SJCRH30 (cell line): ENCODE measurements at places on chromosomes 1 and 21. TPM values are rescaled to one million over a fixed set of nuclear protein-coding genes. Genes with fewer than 3 reads are reported as not detected.
A peak's percentile ranks its signal among the peaks of the same experiment; 100 is the strongest.

DNA sequence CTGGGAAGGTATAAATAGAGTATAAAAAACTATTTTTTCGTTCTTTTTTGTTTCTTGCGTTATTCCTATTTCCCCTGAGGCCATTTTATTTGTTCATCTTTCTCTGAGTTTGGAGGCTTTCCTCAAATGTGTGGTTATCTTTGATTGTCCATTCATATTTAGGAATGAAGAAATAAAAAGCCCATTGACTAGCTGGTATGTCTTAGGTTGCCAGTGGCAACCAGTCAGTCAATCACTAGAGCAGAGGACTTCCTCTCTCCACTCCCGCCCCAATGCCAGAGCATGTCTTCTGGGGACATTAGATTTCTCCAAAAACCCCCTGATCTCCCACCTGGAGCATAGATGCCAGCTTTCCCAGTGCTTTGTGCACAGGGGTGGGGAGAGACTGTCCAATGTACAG, 20.7 kb upstream of the FOXE3 start:
- DNase-seq = no peak
- H3K27me3 ChIP-seq = peaks cover 9% of the 10 kb centered on the region

The TYW3 gene
- 24.9 and 28.9 TPM in 2 replicates for total RNA-seq

GRCh38 chr1:91585982-91586381, 85.3 kb downstream of the CDC7 start:
- no peak overlapping the region for H3K4me3 ChIP-seq
- H3K27me3 ChIP-seq = no peaks in the 10 kb centered on the region
- H3K27ac ChIP-seq = no peak overlapping the region
- H3K36me3 ChIP-seq = no peaks in the 10 kb centered on the region
- no peak for DNase-seq

The USH2A gene
- total RNA-seq = 0.02 TPM in 1 of 2 replicates, not detected in the other

GRCh38 chr1:201585093-201585483, 46.2 kb downstream of the NAV1 start:
- no peaks in the 10 kb centered on the region for H3K4me1 ChIP-seq
- H3K4me3 ChIP-seq = no peak overlapping the region
- H3K27ac ChIP-seq = no peak overlapping the region

The LAX1 gene
- total RNA-seq = not detected in 2 replicates

DNA sequence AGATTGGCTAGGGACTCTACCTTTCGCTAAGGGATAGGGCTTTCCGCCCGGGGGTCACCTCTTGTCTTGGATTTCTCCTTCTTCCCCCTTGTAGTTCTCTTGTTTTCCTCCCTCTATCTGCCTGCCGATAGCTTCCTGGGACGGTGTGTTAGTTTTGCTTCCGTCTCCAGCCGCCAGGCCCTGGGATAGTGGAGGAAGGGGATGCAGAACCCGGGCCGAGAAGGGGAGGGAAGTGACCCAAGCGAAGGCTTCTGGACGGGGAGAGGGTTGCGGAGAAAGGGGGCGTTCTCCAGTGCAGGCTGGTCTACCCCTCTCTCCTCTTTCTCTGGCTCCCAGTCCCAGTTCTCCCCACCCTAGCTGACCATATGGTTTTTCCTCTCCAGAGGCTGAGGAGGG, 871 bp downstream of the TUFT1 start:
- H3K4me3 ChIP-seq = peak overlapping the region; percentile 66
- H3K4me1 ChIP-seq = peaks cover 8% of the 10 kb centered on the region
- no peaks in the 10 kb centered on the region for H3K36me3 ChIP-seq
- H3K27ac ChIP-seq = no peak overlapping the region

DNA sequence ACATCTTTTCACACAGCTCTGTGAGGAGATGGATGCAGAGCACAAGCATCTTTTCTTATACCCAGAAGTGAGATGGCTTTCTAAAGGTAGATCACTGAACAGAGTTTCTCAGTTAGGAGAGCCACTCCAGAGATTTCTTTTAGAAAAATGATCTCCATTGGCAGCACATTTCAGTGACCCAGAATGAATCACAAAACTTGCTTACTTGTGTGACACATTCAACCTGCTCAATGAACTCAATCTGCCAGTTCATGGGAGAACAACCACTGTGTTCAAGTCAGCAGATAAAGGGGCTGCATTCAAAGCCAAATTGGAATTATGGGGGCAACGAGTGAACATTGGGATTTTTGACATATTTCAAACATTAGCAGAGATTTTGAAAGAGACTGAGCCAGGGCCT, 78.3 kb downstream of the UCHL5 start:
- H3K36me3 ChIP-seq = no peaks in the 10 kb centered on the region
- H3K4me1 ChIP-seq = no peaks in the 10 kb centered on the region
- H3K27ac ChIP-seq = no peak overlapping the region
- DNase-seq = no peak
